ENCODE measurements at places on chromosomes 7 and 10.

DNA sequence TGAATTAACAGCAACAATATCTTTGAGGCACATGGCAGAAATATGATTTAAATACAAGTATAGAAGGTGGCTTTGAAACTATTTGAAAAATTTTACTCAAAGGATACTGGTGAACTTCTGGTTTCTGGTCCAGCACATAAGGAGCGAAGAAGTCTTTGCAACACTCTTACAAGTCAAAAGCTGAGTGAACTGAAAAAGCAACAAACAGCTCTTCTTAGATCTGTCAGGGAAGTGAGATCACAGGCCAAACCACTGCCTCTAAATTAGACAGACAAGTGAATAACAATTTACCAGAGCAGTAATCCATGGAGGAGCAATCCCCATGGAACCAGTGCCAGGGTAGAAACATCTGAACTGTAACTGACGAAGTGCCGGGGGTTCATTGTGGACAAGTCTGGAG, 9.6 kb upstream of the VWC2 start:
- no peak for DNase-seq

GRCh38 chr10:95655571-95656290, 780 bp downstream of the ALDH18A1 start:
- DNase-seq = no peak

- no peak for DNase-seq
These were observed 141.8 kb upstream of the ASAH2 start for GRCh38 chr10:50392966-50393718.

GRCh38 chr7:20293336-20293735, 37.4 kb upstream of the ITGB8 start:
- no peak for DNase-seq

- no peak for DNase-seq
These were observed 4.4 kb downstream of the RGS10 start for GRCh38 chr10:119537953-119538630.

GRCh38 chr10:63058236-63058635, 74.9 kb upstream of the NRBF2 start:
- DNase-seq = no peak

- DNase-seq = no peak
These were observed 119.0 kb upstream of the FEZF1 start for GRCh38 chr7:122423591-122423990.

DNA sequence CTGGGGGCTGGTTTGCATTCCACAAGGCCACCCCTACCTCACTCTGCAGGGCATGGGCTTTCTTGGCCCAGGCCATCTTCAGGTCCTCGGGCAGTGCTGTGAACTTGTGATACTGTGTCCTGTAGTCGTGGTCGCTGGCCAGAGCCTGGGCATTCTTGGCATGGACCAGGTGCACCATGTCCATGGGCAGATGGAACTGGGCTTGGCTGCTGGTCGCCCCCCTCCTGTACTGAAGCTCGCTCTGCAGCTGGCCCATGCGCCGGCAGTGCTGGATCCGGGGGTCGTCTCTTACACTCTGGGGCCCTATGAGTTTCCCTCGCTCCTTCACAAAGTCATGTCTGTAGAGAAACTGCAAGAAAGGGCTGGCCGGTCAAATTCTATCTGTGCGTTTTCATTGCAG, 51.7 kb downstream of the HABP2 start:
- no peak for DNase-seq
